ENCODE measurements at places on chromosomes 3 and 15. TPM values are rescaled to one million over a fixed set of nuclear protein-coding genes. Genes with fewer than 3 reads are reported as not detected.

GRCh38 chr3:150180334-150180733 lies 209.6 kb upstream of the PFN2 start:
- DNase-seq = no peak

GRCh38 chr15:88118741-88119140 lies 137.8 kb downstream of the NTRK3 start:
- DNase-seq = no peak

GRCh38 chr3:133112666-133113065 lies 74.5 kb downstream of the TMEM108 start:
- DNase-seq = no peak

DNA sequence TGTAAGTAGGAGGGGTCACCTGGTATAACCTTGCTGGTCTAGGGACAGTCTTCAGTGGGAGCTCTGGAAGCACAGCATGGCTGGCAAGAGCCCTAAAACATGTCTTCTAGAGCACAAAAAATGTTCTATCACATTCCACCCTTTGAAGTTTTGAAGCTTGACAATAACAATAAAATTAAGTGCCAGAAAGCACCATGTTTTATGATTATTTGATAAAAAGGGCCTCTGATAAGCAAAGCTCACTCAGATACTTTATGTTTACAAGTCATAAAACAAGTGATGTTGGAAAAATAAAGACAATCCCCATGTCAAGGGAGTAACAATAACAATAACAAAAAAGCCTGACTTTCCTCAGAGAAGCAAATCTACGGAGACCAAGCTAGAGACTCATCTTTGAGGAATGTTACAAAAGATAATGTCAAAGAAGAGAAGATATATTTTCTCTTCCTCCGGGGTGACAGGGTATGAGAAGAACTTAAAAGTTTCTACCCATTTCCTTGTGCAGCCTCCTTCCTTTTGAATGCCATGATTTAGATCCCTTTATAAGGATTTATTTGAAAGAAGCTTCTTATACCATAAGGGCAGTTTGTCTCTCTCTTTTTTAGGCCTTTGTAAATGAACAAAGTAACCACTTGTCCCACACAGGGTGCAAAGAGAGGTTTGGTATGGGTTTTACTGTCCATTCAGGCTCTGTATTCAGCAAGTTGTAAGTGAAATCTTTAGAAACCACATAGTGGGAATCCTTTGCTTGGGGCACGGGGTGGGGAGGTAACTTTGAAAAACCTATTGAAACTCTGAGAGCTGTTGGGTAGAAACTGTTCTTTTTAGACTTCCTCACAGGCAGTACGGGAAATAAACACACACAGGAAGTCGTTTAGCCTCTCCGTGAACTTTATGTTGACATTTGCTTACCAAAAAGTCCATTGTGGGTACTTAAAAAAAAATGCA lies 109.6 kb upstream of the RBMS3 start:
- DNase-seq = no peak

DNA sequence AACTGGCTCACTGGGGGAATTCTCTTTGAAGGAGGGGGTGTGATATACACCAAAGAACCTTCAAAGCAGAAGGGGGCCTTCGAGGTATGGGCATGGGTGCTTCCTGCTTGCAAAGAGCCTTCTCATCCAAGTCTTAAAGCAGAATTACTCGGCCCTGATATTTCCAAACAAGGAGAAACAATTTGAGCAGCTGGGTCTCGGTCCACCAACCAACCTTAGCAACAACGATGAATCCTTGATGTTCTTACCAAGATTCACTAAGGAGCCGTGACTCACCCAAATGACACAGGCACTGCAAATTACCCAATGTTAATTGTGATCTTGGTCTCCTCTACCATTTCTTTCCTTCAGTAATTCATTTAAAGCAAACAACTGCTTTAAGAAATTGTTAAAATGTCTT lies 7.7 kb downstream of the HOMER2 start:
- no peak for DNase-seq

- no peak for DNase-seq
Observed at GRCh38 chr3:43162230-43163084, 56.6 kb upstream of the POMGNT2 start.

GRCh38 chr3:105791919-105792786 lies 76.7 kb downstream of the CBLB start:
- DNase-seq = peak; percentile 58

DNA sequence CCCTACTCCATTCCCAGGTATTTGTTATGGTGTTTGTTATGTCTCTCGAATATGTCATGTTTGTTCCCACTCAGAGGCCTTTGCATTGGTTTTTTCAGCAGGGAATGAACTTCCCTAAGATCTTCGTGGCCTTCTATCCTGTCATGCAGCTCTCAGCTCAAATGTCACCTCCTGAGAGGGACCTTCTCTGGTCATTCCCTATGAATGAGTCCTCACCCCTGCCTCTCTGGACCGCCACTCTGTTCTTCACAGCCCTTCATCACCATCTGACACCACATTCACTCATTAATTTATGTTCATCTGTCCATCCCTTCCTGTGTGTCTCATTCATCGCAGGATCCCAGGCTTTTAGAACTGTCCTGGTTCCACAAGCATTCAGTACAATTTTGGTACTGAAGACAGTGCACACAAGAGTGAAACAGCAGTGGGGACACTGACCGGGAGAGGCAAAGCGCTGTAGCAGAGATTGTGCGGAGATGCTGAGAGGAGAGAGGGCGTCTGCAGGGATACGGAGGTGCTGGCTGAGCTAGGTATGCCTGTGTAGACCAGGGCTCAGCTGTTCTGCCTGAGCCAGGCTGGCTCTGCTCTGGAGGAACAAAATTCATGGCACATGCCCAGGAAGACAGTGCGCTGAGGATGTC lies 132.3 kb downstream of the CHCHD6 start:
- no peak for DNase-seq

DNA sequence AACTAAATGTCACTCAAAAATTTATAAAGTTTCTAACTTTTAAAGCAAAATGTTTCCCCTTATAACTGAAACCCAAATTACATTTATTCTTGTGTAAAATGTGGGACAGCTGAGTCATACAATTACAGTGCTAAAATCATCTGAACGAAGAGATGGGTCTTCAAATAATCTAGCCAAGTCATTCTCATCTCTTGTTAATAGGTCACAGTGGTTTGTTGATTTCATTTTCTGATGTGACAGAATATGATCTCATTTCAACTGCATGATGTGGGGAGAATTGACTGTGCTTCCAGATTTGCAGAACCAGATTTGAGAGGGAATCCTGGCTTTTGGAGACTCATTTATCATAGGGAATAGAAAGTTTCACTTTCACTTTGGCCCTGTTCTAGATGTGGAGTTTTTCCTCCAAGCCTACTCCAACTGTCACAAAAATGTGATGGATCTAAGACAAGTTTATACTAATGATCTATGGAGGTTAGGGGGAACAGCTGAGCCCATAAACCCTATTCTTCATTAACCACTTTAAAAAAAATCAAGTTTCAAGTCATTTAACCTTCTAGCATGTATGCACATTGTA lies 685.0 kb downstream of the PDCD6IP start:
- no peak for DNase-seq

DNA sequence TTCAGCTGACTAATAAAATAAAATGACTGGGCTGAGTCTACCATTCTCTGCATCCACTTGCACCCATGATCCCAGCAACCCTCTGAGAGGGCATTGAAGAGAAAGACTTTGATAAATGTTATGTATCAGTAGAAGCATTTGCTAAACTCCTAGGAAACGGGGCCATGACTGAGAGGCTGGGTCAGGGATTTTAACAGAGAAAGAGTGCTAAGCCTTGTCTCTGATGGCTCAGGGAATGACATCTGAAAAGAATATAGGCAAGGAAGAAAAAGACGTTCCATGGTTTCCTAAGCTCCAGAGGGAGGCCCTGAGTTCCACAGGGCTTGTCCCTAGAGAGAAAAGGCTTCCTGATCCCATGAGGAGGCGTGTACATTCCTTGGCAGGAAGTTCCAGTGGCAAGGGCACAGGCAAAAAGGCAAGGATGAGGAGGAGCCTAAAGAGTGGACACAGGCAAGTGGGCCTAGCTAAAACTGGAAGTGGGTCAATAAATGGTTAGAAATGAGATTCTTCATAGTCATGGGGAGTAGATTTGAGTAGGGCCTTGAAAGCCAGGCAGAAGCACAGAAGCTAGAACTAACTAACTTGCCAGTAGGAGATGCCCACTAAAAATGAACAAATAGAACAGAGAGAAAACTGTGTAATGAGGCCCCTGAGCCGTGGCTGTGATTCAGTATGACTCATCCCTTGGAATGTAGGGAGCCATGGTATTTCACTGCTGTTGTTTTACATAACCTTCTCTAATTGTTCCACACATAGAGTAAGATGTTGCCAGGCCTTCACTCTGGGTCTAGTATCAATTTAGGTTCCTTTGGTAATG lies 44.9 kb upstream of the MANF start:
- no peak for DNase-seq

- no peak for DNase-seq
Observed at GRCh38 chr15:52255008-52255407, 40.6 kb downstream of the MYO5C start.

DNA sequence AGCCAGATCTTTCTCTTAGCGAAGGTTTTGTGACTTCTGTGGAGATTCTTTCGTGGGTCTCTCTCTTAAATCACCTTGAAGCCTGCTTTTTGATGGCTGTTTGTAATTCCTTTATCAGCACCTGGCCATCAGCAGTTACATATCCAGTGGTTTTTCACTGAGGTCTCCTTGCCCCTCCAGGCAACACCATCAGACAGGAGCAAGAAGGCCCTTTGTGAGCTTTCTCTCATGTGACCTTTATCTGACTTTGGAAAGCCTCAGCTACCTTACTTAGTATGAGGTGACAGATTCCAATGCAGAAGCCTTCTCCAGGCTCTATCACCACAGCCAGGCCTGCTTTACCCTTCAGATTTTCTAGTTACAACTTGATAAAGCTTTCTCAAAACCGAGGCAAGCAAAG lies 30.0 kb upstream of the P3H2 start:
- DNase-seq = no peak

DNA sequence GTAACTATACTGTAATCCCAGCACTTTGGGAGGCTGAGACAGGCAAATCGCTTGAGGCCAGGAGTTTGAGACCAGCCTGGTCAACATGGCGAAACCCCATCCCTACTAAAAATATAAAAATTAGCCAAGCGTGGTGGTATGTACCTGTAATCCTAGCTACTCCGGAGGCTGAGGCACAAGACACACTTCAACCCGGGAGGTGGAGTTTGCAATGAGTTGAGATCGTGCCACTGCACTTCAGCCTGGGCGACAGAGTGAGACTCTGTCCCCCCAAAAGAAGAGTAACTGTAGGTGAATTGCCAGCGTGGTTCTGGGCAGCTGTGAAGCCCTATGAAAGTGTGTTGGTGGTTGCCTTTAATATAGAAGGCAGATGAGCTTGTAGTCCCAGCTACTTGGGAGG lies 95.9 kb downstream of the SLCO3A1 start:
- no peak for DNase-seq

DNA sequence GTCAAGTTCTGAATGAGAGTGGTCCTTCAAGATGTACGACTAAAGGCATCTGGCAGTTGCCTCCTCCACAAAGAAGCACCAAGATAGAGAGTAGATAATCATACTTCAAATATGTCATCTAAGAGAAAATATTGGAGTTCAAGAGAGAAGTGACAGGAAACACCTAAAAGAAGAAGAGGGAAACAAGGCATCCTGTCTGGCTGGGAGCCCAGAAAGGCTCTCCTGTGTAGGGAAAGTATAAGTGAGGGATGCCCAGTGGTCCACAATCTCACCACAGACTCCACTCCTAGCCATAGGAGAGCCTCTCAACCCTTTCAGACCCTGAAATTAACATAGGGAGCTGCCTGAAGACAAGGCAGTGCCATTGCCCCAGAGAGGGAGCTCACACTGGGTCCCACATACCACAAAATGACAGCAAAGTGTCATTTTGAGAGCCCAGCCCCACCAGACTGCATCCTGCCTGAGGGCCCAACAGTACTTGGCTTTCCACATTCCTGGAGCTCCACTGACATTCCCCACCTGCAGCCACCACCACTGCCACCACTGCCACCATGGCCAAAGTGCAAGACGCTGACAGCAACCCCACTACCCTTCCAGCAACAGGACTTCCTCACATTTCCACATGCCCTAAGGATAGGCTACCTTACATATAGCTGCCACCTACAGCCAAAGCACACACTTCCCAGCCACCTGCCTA lies 210.6 kb downstream of the ATP8B4 start:
- DNase-seq = no peak

DNA sequence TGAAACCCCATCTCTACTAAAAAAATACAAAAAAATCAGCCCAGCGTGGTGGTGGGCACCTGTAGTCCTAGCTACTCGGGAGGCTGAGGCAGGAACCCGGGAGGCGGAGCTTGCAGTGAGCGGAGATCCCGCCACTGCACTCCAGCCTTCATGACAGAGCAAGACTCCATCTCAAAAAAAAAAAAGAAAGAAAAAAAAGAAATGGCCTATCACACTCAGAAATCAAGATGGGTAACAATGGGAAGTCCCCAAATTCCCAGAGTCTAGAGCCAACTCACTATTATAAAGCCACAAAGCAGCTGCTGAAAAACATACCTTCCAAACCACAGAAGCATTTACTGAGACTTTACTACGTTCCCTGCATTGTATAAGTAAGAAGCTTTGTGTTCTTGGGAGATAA lies 7.5 kb downstream of the HDGFL3 start:
- DNase-seq = no peak

DNA sequence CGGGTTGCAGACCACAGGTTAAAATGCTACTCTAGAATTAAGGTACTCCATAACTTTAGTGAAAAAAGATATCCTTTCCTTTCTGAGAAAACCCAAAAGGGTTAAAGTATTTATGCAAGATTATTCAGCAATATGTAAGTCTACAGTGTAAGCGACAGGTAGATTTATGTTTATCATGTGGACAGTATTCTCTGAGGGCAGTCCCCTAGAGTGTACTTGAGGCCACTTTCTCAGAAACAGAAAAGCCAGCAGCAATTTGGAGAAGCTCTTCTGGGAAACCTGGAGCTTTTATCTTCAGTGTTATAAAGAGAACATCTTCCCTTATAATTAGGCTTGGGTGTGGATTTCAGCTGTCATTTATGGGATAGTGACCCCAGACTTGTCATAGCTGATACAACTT lies 8.9 kb downstream of the ST3GAL6 start:
- DNase-seq = no peak

Gene TOMM70
- polyA plus RNA-seq = 25.9 TPM

Gene BFSP2
- polyA plus RNA-seq = not detected

Gene LARP6
- polyA plus RNA-seq = 18.9 TPM

Gene SMCO1
- 2.6 TPM for polyA plus RNA-seq

Gene BNIP2
- polyA plus RNA-seq = 36.8 TPM
